ENCODE measurements at places on chromosomes 3 and 15.

DNA sequence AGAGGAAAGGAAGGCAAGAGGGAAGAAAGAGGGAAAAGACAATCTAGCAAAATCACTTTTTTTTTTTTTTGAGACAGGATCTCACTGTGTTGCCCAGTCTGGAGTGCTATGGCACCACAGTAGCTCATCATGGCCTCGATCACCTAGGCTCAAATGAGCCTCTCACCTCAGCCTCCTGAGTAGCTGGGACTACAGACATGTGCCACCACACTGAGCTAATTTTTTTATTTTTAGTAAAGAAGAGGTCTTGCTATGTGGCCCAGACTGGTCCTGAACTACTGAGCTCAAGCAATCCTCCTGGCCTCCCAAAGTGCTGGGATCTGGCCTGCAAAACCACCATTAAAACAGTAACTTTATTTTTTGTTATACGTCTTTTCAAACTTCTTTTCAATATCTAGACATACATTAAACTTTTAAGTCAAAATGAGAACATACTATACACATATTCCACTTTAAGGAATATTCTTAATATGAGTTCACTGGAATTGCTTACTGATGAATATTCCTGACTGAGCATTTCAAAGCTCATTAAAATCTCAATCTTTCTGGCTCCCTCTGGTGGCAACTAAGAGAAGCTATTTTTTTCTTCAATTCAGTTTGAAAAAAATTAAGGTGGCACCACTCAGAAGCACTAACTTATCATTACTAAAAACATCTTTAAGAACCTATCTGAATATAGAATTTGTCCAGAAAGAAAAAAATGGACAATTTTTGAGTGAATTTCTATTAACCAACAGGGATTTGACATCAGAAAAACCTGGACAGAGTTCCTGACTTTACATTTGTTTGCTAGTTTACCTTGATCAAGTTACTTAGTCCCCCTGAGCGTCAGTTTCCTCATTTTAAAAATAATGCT lies 40.9 kb downstream of the UACA start:
- DNase-seq = no peak

GRCh38 chr3:174957081-174957480 lies 97.9 kb downstream of the NAALADL2 start:
- DNase-seq = no peak

- DNase-seq = no peak
Measured at GRCh38 chr15:38992506-38992905, 427.9 kb upstream of the RASGRP1 start.

- DNase-seq = no peak
Measured at GRCh38 chr3:28198974-28199373, 42.4 kb upstream of the CMC1 start.

DNA sequence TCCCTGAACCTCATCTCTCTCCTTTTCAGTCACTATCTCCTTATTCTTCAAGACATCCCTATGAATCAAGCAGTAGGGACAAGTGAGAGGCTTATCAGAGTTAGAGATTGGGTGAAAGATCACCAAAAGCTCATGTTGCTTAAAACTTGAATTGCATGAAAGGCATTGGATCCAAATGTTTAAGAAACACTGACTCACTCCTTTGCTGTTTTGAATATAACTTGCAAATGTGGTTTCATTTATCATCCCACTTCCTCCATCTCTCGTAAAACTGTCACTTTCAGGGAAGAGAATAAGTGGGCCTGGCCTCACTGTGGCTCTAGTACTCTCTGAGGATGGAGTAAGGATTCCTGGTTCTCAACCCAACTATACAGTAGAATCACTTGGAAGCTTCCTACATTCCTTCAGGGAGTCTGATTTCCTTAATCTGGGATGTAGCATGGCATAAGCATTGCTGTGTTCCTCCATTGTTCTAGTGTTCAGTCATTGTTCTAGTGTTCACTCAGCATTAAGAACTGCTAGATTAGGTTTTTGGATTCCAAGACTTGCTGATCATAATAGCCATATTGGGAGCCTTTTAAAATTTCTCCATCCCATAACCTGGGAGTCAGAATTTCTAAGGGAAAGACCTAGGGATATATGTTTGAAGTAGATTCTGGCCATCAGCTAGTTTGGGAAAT lies 171.8 kb downstream of the TMEM108 start:
- DNase-seq = no peak

GRCh38 chr15:59549301-59550185 lies 62.0 kb upstream of the GCNT3 start:
- DNase-seq = no peak
